ENCODE measurements at places on chromosomes 2 and 18.

DNA sequence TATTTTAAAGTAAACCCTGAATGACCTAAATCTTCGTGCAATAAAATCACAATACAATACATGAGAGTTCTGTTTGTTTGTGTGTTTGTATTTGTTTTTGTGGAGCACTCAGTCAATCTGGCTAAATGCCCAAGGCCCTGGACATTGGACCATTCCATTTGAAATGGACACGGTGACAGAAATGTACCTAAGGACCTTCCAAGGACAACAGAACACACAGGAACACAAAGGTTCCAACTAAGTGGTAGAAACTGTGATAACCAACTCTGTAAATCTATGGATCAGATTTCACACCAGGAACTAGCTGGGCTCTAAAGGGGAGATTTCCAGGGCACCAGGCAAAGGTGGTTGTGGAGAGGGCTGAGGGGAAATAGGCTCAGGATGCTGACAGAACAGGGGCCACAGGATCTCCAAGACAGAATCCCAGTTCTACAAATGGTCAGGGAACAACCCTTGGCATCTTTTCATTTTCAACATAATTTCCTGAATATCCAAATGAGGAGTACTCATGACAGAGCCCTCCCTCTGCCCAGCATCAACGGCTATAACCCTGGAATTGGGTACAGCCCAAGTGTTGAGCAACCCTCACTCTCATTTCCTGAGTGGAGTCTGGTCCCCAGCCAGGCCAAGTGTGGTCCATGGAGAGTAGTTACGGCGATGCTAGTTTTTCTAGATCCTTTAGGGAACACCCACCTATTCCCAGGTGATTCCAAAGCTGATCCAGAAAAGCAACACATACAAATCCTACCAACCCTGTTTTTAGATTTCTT lies 78.4 kb downstream of the NCKAP5 start:
- no peak for DNase-seq

DNA sequence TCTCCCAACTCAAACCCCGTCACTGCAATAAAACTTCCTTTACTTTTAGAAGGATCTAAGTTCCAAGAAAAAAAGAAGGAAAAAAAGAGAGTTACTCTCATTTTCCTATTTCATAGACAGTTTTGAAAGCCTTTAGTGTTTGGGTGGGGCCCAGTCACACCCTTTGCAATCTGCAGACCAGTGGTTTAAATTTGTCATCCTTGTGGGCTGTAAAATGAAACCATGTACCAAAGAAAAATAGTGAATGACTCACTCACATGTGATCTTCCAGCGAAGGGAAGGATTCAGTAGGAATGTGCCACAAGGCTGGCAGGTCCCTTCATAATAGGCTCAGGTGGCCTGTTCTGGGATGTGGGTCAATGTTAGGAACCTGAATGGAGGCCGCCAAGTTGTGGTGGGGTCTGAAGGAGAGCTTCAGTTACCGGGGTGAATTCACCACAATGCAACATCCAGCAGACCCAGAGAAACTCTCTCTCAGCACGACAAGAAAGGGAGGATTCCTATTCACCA lies 28.3 kb downstream of the ANXA4 start:
- DNase-seq = no peak

- no peak for DNase-seq
Measured at GRCh38 chr2:156574112-156574511, 137.9 kb downstream of the GPD2 start.

GRCh38 chr2:99648178-99648844 lies 158.5 kb upstream of the REV1 start:
- no peak for DNase-seq
